ENCODE measurements at places on chromosomes 2 and 18. TPM values are rescaled to one million over a fixed set of nuclear protein-coding genes. Genes with fewer than 3 reads are reported as not detected.

DOK6 gene
- total RNA-seq: 5.7 TPM

CD207 gene
- not detected for total RNA-seq

CFAP221 gene
- total RNA-seq: 7.1 TPM

ZCCHC2 gene
- 16.9 TPM for total RNA-seq

DCDC2C gene
- total RNA-seq: not detected

IMPA2 gene
- 60.4 TPM for total RNA-seq

MEP1B gene
- total RNA-seq: not detected

IFIH1 gene
- total RNA-seq: 0.50 TPM

ACVR1C gene
- 0.69 TPM for total RNA-seq

FIGLA gene
- not detected for total RNA-seq

GRCh38 chr2:205972113-205972512 lies 113.9 kb downstream of the INO80D start:
- no peak for DNase-seq
- no peaks in the 10 kb centered on the region for H3K27me3 ChIP-seq
- no peaks in the 10 kb centered on the region for H3K36me3 ChIP-seq
- H3K4me1 ChIP-seq: no peaks in the 10 kb centered on the region
- no peak overlapping the region for H3K4me3 ChIP-seq
- no peak overlapping the region for H3K27ac ChIP-seq

DNA sequence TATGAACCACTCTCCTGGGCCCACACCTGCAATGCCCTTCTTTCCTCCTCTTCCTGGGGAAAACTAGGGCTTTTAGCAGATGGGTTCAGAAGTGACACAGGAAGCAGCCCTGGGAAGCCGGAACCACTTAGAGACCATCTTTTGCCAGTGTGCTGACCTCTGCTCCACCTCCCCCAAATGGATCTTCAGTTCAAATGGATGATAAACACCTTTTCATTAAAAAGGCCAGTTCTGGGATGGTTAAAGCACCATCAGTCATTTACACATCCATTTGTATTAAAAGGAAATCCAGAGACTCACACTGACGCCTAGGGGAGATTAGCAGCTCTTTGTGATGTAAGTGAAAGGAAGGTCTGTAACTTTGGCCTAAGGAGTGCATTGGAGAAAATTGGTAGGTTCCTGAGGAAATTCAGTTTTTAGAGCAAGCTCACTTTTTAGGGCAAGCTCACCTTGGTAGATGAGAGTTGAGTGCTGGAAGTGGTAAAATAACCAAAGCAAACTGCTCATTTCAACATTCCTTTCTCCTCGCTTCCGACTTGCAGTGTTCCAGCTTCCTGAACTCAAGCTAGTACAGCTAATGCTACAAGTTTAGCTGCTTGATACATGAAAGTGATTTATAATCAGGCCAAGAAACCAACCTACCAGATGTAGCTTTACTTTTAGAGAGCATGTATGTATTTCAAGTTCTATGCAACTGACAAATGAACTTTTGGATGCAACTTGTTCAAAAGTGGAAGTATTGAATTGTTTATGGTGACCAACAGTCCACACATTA lies 47.7 kb downstream of the ACTR2 start:
- H3K4me3 ChIP-seq: no peak overlapping the region
- peak; percentile 75 for DNase-seq
- H3K27me3 ChIP-seq: no peaks in the 10 kb centered on the region
- H3K27ac ChIP-seq: no peak overlapping the region
- H3K4me1 ChIP-seq: peaks cover 6% of the 10 kb centered on the region

- no peaks in the 10 kb centered on the region for H3K36me3 ChIP-seq
- H3K4me3 ChIP-seq: peak overlapping the region; percentile 62
- peak; percentile 83 for DNase-seq
Measured at GRCh38 chr18:34592961-34593382, 117.1 kb upstream of the DTNA start.

DNA sequence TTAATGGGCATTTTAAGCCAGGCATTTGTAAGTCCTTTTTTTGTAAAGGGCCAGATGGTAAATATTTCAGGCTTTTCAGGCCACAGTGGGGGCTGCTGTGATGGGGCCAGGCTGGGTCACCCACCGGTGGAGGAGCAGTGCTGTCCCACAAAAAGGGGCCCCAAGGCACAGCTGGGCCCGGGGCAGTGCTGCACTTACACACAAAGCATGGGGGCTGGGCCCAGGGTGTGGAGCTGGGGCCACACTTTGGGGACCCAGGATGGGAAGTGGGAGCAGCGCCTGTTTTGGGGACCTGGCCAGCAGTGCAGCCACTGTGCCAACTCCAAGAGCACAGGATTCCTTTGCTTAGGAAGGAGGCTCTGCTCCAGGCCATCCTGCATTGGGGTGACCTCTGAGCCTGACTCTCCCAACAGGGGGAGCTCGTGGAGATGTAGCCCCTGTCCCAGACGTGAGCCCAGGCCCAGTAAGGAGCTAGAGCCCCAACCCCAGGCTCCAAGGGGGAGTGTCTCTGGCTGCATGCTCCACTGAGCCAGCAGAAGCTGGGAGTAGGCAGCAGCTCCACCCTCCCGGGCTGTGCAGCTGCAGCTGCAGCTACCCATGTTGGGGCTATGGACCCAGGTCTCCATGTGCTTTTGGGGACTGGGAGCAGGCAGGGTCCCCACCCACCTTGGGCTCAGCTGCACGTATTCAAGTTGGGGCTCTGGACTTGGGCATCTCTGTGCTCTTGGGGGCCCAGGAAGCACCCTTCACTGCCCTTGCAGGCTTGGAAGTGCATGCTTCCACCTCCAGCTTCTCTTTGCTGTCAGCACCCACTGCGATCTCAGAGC lies 1036.5 kb upstream of the CNTNAP5 start:
- H3K4me3 ChIP-seq: no peak overlapping the region
- H3K27me3 ChIP-seq: no peaks in the 10 kb centered on the region
- H3K27ac ChIP-seq: no peak overlapping the region
- no peaks in the 10 kb centered on the region for H3K4me1 ChIP-seq
- H3K36me3 ChIP-seq: no peaks in the 10 kb centered on the region

DNA sequence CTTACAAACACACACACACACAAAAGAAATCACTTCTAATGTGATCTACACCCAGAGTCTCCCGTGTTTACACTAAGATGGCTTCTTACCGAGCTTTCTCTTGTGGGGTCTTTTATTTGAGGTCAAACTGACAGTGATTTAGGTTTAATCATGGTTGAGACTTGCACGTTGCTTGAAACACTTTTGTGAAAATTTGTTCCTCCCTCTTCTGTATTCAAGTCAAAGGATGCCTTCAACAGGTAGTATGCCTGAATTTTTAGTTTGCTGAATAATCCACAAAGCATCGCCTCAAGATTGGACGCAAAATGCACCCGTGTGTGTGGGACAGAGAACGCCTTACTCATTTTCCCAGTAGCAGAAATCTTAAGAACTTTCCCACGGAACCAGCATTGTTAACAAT lies 4.0 kb upstream of the ZNF516 start:
- H3K4me3 ChIP-seq: no peak overlapping the region
- no peak overlapping the region for H3K27ac ChIP-seq
- DNase-seq: no peak

DNA sequence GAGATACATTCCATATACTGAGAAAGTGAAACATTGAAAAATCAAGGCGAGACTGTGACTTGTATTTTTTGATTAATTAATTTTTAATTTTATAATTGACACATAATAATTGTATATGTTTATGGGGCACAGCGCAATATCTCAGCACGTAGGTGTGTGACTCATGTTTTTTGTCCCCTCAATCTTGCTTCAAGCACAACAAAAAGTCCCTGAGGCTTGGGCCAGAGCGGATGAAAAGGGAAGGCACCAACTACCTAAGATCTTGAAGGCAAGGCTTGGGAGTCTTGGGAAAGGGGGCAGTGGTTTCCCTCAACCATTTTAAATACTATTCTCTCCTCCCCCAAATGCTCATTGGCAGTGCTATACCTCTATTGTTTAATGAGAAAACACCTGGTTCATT lies 9.9 kb downstream of the SGPP2 start:
- no peaks in the 10 kb centered on the region for H3K4me1 ChIP-seq
- DNase-seq: no peak
- no peak overlapping the region for H3K4me3 ChIP-seq
- peaks cover 35% of the 10 kb centered on the region for H3K27me3 ChIP-seq

- DNase-seq: no peak
- H3K36me3 ChIP-seq: no peaks in the 10 kb centered on the region
- no peak overlapping the region for H3K4me3 ChIP-seq
- no peaks in the 10 kb centered on the region for H3K27me3 ChIP-seq
Measured at GRCh38 chr2:65706411-65706810, 274.0 kb upstream of the SPRED2 start.

- no peak overlapping the region for H3K27ac ChIP-seq
- no peaks in the 10 kb centered on the region for H3K36me3 ChIP-seq
- no peak for DNase-seq
Measured at GRCh38 chr18:9746958-9747357, 38.9 kb downstream of the RAB31 start.

- H3K27me3 ChIP-seq: no peaks in the 10 kb centered on the region
- no peak overlapping the region for H3K4me3 ChIP-seq
- H3K27ac ChIP-seq: no peak overlapping the region
- H3K36me3 ChIP-seq: no peaks in the 10 kb centered on the region
Measured at GRCh38 chr2:218000136-218000535, 2.7 kb downstream of the TNS1 start.

GRCh38 chr2:54613794-54614257 lies 109.6 kb upstream of the EML6 start:
- no peak for DNase-seq
- peaks cover 66% of the 10 kb centered on the region for H3K36me3 ChIP-seq
- H3K4me1 ChIP-seq: no peaks in the 10 kb centered on the region
- H3K4me3 ChIP-seq: no peak overlapping the region

DNA sequence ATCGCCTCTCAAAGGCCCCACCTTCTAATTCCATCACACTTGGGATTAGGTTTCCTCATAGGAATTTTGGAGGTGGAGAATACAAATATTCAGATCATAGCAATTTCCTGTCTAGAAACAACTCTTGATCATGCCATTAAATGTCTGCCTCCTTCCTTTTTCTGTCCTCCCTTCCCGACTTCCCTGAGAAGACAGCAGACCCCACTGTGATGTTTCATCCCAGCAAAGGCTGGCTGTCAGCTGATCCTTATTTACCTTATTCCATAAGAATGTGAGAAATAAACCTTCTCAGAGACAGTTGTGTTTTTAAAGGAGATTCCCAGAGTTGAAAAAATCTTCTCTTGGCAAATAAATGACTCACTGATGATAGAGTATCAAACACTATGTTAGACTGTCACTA lies 133.9 kb downstream of the TDRD15 start:
- DNase-seq: no peak
- H3K4me3 ChIP-seq: no peak overlapping the region
- no peaks in the 10 kb centered on the region for H3K36me3 ChIP-seq

DNA sequence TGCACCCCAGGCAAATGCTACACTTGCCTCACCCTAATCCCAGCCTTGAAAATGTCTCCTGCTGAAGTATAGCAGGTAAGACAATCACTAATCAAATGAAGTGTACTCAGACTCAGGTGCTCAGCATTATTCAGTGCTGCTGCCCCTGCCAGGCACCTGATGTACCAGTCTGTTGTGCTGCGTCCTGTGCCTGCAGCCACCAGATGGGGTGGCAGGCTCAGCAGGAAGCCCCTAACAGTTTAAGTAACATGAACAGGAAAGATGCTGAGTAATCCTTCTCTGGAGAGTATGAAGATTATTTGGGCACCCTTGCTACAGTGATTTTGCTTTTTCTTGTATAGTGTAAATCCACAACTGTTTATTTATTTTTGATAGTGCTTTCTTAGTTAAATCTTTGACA lies 69.1 kb downstream of the TACR1 start:
- H3K4me3 ChIP-seq: no peak overlapping the region
- peak; percentile 55 for DNase-seq
- H3K36me3 ChIP-seq: no peaks in the 10 kb centered on the region
- H3K27ac ChIP-seq: no peak overlapping the region
- H3K4me1 ChIP-seq: no peaks in the 10 kb centered on the region

DNA sequence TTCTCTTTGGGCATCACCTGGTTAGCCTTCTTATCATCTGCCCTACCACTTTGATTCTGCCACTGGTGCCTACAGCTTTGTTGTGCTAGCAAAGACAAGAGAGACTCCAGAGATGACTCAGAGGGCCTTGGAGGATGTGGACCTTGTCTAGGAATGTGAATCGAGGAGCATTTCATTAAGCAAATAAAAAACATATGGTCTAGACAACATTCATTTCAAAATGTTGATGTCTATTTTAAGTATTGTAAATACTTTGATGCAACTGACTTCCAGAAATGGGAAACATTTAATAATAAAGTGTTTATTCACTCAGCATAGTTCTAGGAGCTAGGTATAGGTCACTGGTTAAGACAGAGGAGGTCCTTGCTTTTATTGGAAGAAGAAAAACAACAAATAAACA lies 195.5 kb downstream of the CDCA7 start:
- no peak for DNase-seq
- H3K4me3 ChIP-seq: no peak overlapping the region
- H3K27ac ChIP-seq: no peak overlapping the region
- no peaks in the 10 kb centered on the region for H3K27me3 ChIP-seq
- H3K36me3 ChIP-seq: no peaks in the 10 kb centered on the region
- no peaks in the 10 kb centered on the region for H3K4me1 ChIP-seq

DNA sequence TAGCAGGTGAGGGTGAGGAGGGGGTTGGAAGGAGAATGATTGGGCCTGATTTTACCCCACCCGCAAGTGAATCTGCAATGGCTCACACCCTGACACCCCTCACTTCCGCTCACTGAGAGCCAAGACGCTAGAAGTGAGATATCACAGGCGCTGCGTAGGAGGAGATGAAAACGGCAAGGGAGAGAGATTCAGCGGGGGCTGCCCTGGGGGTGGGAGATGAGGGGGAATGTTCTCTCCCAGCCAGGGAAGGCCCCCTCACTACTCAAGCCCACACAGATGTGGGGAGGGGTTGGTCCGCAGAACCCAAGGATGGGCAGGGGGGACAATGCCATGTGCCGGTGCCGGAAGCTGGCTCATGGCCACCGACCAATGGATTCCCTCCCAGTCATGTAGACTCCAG lies 32.9 kb downstream of the LOXHD1 start:
- H3K4me1 ChIP-seq: no peaks in the 10 kb centered on the region
- no peaks in the 10 kb centered on the region for H3K36me3 ChIP-seq
- H3K27me3 ChIP-seq: peaks cover 4% of the 10 kb centered on the region
- H3K27ac ChIP-seq: no peak overlapping the region

DNA sequence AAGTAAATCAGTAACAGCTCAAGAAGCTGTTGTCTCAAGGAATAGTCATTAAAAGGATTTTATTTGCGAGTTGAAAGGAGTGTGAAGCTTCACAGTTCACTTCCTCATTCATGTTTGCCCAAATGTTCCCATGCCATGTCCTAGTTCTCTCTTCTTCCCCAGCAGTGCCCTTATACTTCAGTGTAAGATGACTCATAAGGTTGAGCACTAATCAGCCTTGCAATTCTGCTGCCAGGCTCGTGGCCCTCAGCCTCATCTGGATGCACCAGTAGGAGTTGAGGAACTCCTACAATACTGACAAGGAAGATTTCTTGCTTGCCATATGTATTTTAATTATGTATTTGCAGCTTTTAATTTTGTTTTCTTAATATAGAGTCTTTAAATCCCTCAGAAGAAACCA lies 1980.4 kb downstream of the SUCLG1 start:
- H3K27me3 ChIP-seq: no peaks in the 10 kb centered on the region
- H3K4me1 ChIP-seq: no peaks in the 10 kb centered on the region
- H3K4me3 ChIP-seq: no peak overlapping the region

GRCh38 chr2:234429265-234429664 lies 67.6 kb downstream of the ARL4C start:
- peaks cover 15% of the 10 kb centered on the region for H3K4me1 ChIP-seq
- no peak overlapping the region for H3K4me3 ChIP-seq
- no peaks in the 10 kb centered on the region for H3K36me3 ChIP-seq
- no peaks in the 10 kb centered on the region for H3K27me3 ChIP-seq
